Stimulated activated CD8-positive, alpha-beta memory T cell treated with anti-CD3 and anti-CD28 coated beads, Interleukin-7, amount 100 ng/mL, for 4 hours (primary cell): ENCODE measurements at places on chromosomes 11 and 22.

- no peak for DNase-seq
Measured at GRCh38 chr22:44365832-44366231, 53.1 kb upstream of the SHISAL1 start.

DNA sequence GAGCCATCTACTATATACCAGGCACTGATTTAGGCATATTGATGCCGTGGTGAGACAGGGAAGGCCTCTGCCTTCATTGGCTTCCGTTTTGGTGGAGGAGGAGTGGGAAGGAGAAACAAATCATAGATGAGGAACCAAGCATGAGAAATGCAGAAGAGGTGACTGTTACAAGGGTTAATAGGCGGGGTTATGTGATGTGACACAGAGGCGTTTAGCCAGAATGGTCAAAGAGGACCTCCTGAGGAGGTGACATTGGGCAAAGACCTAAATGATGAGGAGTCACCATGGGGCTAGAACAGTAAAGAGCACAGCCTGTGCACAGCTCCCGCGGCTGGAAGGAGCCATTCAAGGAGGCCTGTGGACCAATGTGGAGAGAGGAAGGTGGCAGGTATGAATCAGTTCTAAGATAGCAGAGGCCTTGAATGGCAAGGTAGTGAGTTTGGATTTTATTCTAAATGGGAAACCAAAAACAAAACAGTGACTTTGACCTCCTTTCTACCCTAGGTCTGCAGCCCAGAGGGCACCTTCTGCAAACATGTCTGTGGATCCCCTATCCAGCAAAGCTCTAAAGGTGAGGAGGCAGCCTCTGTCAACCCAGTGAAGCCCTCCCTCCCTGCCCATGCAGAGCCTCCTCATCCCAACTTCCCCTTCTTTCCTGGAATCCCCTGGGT, 11.7 kb downstream of the MAFF start:
- DNase-seq: no peak

- no peak for DNase-seq
Measured at GRCh38 chr22:25735650-25736049, 6.3 kb upstream of the MYO18B start.

- no peak for DNase-seq
Measured at GRCh38 chr22:17966403-17966717, 58.0 kb downstream of the MICAL3 start.

GRCh38 chr11:24615451-24616160, 118.8 kb downstream of the LUZP2 start:
- no peak for DNase-seq

GRCh38 chr11:8092587-8093424, 11.8 kb downstream of the TUB start:
- DNase-seq: no peak

GRCh38 chr11:94934846-94935245, 38.5 kb downstream of the CWC15 start:
- DNase-seq: no peak

DNA sequence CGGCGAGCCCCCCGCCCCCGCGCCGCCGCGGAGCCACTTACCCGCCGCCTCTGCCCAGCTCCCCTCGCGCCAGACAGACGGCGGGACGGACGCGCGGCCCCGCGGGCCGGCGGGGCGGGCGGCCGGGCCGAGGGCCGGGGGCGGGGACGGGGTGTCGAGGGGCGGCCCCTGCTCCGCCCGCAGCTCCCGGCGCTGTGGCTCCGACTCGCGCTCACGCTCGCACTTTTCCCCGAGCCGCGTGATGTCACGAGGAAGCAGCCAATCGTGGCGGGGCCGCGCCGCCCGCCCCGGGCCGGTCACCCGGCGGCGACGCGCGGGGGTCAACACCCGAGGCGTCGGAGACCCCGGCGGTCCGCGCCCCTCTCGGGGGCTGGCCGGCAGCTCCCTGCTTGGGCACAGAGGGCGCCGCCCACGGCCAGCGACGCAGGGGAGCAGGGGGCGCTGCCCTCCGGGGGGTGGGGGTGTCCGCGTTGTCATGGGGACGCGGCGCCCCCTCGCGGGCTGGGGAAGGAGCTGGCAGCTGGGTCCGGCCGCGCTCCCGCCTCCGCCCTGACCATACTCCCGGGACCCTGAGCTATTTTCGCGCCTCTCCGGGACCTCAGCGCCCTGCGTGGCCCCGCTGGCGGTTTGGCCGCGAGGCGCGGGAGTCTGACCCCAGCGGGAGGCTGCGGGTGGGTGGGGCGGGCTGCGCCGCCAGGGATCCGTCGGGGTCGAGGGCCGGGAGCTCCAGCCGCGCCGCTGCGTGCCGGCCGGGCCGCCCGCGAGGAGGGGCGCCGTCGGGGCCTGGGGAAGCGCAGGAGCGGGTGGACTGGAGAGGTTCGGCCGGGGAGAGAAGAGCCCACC, at the start of gene CHRM4:
TSS of gene CHRM4 (minus strand) at position 199 of the 843 bp plus-strand sequence. CDS start 5,219 bp downstream, outside the sequence.
- DNase-seq: no peak

- DNase-seq: no peak
Measured at GRCh38 chr11:47461876-47462275, 12.9 kb upstream of the RAPSN start.

- no peak for DNase-seq
Measured at GRCh38 chr11:94129512-94130297, 1.1 kb downstream of the PANX1 start.

DNA sequence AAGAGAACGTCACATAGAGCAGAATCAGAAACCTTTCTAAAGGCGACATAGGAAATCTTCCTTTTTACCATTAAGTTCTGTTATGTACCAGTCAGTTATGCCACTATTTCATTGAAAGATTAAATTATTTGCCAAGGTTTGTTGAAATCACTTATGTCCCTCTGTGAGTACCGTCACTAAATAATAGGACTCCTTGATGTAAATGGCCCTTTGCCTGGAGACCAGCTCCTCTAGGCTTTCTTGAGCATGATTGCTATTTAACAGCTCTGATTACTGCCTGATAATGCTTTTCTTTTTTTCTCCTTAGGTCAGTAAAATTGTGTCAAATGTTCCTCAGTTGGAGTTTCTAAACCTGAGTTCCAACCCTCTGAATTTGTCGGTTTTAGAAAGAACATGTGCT, 29.3 kb downstream of the TBCEL start:
- no peak for DNase-seq

DNA sequence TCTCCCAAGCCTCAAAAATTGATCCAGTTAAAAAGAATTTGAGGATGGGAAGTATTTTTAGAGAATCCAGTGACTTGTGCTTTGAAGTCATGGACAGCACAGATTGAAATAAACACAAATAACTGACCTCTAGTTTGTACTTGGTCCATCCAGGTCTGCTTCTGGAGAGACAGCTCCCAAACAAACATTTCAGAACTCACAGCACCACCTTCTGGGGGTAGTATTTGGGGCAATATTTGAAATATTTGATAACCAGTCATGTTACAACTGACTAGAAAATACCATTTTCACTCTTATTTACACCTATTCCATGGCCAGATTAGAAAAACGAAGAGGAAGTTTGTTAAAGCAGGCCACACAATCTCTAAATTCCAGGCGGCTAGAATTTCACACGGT, 56.2 kb downstream of the CTSC start:
- DNase-seq: no peak

GRCh38 chr22:30270832-30271231, 4.2 kb upstream of the OSM start:
- DNase-seq: no peak

- DNase-seq: no peak
Measured at GRCh38 chr22:44329179-44329796, 16.5 kb upstream of the SHISAL1 start.

DNA sequence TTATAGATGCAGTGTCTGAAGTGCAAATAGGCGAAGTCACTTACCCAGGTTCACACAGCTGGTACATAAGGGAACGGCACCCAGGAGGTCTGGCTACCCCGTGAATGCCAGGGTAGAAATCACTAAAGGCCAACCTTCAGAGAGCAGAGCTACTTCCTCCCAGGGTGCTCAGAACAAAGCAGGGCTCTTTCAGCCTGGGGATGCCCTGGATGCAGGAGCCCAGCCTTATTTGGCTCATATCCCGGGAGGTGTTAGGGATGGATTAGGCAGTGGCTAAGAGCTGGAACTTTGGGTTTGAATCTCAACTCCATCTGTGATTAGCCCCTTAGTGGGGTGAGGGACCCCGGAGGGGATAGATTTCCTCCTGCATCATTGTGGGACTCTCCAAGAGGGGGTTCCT, 33.1 kb upstream of the ASPHD2 start:
- no peak for DNase-seq

DNA sequence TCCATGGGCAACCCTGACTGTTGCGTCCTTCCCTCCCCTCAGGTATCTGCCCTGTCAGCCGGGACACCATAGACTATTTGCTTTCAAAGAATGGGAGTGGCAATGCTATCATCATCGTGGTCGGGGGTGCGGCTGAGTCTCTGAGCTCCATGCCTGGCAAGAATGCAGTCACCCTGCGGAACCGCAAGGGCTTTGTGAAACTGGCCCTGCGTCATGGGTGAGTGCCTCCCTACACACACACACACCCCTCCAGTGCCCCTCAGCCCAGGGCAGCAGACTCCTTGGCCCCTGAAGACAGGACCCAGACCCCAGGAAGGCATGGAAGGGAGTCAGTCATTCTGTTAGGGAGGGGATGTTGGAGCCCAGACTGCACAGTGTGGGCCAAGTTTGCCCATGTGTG, 17.9 kb upstream of the UVRAG start:
- no peak for DNase-seq

- no peak for DNase-seq
Measured at GRCh38 chr11:63687845-63688244, 6.5 kb downstream of the RTN3 start.

DNA sequence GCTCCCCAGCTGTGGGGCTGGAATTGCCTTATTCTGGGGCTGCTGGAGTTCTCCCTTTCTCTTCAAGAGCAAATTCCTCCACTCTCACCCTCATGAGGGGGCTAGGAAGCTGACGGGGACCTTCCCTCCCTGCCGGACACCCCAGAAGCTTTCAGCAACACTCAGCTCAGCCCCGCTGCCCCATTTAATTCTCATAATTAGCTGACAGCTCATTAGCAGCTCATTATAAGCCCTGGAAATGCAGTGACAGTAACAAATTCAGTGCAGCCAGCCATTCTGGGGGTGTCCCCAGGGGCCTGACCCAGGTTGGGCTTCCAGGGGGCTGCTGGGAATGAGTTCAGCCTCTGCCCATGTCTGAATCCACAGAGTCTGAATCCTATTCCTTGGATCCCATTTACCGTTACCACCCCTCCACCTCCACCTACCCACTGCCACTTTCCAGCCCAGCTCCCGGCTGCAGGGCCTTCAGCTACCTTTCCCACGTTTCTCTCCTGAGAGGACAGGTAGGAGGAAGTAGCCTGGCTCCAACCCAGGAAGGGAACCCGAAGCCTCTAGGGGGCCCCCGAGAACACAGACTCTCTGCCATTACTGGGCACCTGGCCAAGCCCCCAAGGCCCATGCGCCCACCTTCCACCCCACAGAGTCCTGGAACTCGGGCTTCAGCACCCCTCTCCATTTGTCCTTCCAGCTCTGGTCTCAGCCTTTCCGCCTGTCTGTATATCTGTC, 101.7 kb upstream of the LMO1 start:
- DNase-seq: no peak

DNA sequence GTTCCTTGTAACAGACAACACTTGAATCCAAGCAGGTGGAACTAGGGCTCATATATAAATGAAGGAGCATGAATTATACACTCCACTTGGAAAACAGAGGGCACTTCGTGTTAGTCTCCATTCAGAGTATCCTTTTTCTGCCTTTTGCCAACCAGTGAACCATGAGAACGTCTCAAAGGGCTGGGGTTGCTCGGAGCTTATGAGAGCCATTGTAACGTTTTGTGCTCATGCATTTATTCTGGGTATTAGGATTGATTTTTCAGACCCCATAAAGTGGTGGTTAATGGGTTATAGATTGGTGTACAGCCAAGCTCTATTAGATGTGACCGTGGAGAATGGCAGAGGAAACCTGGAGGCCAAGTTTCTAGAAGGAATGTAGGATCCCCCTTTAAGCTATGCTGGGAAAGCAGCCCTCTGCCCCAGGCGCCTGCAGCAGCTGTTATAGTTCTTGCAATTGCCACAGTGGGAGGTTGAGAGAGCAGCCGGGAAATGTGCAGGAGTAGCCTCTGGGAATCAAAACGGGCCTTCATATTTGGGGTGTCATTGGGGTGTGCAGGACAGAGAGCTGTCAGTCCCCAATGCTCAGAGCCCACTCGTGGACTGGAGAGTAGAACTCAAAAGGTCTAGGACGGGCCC, 54.6 kb upstream of the ASPHD2 start:
- no peak for DNase-seq

DNA sequence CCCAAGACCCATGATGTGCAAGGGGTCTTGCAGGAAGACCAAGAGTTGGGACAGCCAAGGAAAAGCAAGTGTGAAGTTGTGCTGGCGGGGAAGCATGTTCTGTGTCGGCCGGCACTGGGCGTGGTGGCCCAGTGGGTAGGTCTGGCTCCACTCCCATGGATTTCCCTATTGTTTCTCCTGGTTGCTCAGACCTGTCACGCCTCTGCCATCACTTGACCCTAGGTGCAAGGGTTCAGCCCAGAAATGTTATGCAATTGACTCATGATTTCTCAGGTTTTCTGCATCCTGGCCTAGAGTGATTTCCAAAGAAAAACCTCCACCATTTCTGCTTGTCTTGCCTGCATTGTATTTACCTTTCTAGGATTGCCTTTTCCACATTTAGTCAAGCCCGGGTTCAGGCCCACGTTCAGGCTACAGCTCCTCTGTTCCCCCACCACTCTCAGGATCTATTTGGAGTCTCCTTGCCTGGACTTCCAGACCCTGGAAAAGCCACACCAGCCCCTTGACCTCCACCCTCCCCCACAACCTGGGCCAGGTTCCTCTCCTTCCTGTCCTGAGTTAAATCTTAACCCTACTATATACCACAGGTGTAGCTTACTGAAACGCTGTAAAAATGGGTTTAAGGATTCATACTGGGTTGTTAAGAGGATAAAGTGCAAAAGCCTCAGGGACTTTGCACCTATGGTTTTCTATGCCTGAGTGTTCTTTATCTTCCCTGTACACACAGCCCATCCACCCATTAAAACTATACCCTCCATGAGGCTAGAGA, 17.5 kb upstream of the FOLR1 start:
- no peak for DNase-seq

- DNase-seq: peak; percentile 70
Measured at GRCh38 chr11:47213950-47214565, 716 bp upstream of the DDB2 start.

- DNase-seq: no peak
Measured at GRCh38 chr11:56910046-56910773, 78.5 kb upstream of the OR5AK2 start.

- DNase-seq: no peak
Measured at GRCh38 chr11:8698917-8699441, 16.4 kb downstream of the RPL27A start.

- DNase-seq: no peak
Measured at GRCh38 chr22:45246060-45246985, 5.6 kb upstream of the KIAA0930 start.
